ENCODE measurements at places on chromosomes 13 and 19.
A peak's percentile ranks its signal among the peaks of the same experiment; 100 is the strongest.

- DNase-seq: no peak
Measured at GRCh38 chr13:51287758-51288157, 51.7 kb upstream of the SERPINE3 start.

DNA sequence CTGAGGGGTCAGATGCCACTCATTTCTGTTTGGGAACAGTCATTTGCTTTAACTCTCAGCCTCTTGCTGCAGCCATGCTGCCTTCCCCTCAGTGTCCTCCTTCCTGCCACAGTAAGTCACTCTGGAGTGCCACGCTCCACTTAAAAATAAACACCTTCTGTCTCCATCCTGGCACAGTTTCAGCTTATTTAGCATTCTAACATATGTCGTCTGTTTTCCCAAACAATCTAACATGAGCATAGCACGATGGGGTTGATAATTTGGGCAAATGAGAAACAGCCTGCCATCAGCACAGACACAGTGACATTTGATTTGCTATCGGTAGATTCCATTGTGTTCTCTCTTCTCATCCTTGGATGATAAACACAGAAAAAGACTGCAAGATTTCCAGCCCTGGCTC lies 768.6 kb downstream of the UQCRFS1 start:
- DNase-seq: no peak

DNA sequence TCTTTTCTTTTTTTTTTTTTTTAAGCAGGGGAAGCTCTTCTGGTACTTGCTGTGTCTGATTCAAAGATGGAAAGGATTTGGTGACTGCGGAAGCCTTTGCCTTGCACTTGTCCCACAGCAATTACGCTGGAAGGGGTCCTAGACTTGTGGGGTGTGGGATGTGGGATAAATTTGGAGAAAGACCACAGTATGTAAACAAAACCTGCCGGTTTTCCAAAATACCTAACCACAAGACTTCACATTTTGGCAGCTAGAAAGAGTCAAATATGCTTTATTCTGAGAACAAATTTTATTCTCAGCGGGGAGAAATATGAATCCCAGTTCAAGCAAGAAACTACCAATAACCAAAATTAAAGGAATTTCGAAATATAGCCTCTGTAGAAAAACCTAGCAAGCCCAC lies 176.5 kb downstream of the SPRY2 start:
- no peak for DNase-seq

GRCh38 chr13:21672287-21672680 lies 1.4 kb downstream of the FGF9 start:
- DNase-seq: no peak

DNA sequence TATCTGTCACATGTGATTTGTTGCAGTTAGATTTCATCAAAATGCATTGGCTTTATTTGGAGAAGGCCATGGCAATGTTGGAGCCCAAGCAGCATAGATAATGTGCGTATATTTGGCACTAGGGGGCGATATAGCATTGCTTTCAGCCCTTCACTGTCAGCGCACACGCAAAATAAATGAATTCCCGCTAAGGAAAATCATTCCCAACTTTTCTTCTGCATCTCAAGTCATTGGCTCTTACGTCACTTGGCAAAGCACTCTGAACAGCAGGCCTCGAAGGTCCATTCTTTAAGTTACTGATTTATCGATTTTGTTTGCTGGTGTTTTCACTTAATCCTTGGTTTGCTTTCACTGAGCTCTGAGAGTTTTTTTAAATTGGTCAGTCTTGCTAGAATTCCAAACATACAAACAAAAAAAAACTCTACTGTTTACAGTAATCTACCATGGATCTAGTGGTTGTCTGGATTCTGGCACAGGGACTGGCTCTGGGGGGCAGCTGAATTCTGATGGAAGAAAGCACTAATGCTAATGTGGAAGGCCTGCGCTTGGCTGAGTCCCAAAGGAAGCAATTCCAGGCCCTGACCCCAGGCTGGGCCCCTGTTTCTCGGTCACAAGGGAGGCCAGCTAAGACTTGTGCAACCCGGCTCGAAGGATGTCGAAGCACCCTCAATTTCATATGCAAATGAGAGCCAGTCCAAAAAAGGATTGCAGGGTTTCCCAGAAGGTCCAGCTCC lies 97.7 kb upstream of the IPO5 start:
- DNase-seq: peak; percentile 61

DNA sequence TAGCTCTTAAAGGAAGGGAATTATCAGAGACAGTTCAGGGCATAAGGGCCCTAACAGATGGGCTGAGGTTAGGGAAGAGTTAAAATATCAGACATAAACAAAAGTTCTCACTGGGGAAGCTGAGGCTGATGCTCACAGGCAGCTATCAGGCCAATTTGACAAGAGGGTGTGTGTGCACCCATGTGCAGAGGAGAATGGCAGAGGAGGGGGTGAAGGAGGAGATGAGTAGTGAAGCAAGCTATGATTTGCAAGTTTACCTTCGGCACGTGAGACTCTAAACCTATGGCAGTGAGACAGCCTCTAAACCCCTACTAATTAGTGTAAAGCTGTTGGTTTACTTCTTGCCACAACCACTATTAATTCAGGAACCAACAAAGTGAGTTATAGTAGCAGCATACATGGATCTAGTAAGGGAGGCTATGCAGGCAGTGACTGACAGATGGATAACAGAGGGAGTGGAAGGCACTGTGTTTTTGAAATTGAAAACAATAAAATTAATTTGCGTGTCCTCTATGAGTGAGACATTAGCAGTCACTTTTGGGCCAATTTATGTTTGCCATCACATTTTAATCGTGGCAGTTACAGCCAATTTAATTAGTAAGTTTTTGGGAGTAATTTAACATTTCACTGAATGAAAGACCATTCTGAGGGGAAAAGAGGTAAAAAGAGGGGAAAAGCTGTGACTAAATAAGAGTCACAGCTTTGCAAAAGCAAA lies 99.6 kb upstream of the HTR2A start:
- no peak for DNase-seq

DNA sequence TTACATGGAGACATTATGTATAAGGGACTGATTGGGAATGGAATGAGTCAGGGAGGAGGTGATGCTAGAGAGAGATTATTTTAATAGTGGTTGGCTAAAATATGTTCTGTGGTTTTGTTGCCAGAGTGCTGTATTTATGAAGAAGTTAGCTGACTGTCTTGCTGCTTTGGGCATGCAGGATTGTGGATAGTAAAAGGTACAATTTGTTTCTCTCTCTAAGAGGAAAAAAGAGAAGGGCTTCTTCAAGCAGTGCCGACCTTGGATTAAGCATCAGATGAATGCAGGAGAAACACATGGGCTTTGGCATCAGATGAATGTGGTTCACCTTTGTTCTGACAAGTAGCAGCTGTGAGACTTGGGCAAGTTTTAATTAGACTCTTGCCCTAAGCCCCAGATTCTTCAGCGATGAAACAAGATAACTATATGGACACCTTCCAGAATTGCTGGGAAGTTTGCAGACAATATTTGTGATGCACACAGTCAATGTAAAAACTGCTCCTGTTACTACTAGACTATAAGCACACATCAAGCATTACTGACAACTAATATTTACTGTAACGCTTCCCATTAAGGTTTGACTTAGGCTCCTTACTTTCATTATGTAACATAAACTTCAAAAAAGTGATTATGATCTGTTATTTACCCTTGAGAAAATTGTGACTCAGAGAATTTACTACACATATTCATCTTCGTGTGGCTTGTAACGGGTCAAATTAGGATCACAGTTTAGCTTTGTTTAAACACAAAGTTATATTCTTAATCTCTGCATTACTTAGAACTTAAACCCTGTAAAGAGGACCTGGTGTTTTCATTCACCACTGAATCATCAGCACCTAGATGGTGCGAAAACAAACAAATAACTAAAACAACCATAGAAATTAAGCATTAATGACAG lies 824.0 kb downstream of the PCDH9 start:
- DNase-seq: no peak

DNA sequence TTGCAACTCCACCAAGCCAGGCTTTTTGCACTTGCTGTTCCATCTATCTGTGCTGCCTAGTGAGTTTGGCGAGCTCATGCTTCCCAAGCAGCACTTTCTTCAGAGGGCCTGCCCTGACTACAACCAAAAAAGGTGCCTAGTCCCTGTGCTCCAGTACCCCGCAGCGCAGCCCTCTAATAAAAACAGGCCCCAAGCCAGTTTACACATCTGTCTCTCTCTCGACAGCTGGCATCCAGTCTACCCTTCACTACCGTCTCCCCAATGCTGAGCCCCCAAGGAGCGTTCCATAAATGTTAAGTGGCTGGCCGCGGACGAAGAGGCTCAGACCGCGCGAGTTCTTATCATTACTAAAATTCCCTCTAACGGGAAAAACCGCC lies 512 bp downstream of the MED4 start:
- no peak for DNase-seq

DNA sequence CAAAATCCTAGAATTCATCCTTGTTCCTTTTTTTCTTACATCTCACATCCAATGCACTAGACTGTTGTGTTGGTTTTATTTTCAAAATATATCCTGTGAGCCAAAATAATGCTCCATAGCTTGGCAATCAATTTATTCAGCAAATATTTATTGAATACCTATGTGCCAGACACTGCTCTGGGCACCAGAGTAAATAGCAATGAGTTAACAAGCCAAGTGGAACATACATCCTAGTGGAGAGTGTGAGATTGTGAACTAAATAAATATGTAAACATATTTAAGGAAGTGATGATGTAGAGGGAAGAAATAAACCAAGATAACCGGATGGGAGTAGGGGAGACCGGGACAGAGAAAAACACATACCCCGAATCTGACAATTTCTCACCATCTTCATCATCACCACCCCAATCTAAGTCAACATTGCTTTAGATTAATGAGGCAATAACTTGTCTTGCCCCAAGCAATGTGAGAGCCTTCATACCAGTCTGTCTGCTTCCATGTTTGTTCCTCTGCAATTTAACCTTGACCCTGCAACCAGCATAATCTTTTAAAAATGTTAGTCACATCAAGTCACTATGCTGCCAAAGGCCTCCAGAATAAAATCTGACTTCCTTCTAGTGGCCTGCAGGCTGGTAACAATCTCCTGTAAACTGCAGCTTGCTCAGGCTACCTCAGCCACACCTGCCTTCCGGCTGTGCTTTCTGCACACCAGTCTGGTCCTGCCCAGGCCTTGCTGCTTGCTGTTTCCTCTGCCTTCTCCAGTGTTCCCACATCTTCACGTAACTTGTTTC lies 199.2 kb downstream of the DLEU7 start:
- no peak for DNase-seq

GRCh38 chr19:2312820-2313501 lies 5.0 kb upstream of the LINGO3 start:
- DNase-seq: no peak

- DNase-seq: no peak
Measured at GRCh38 chr13:45792827-45793303, 58.7 kb downstream of the SIAH3 start.

DNA sequence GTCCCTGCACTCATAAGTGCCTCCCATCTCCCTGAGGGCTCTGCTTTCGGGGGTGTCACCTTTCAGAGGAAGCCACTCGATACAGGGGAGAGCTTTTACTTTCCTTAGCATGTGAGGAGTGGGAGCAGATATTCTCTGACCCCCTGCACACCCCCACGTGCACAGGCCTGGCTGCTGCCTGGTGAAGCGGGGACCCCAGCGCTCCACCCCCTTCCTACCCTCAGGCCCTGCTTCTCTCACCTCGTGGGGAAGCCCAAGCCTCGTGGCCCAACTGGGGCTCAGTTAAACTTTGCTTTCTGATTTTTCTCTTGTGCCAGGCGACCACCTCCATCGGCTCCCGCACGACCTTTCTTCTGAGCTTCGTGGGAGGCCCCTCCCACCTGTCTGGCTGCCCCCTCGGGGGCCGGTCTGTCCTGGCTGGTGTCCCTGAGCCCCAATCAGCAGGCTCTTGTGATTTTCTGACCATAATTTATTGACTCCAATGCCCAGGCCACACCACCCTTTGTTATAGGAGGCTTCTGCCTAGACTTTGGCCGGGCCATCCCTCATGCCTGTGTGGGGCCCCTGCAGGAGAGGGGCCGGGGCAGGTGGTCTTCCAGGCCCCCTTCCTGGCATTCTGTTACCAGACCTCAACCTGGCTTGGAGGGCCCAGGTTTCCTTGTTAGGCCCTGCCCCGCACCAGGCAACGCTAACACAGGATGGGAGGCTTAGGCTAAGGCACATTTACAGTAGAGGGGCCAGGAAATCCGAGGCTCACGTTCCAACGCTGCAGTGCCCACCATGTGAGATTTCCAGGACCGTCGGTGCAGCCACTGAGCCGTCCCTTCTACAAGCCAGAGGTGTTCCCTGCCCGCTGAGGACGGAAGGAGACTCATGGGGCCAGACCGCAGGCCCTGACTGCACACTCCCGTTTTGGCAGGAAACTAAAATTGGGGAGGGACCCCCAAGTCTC lies 3.7 kb downstream of the TMED1 start:
- DNase-seq: no peak

DNA sequence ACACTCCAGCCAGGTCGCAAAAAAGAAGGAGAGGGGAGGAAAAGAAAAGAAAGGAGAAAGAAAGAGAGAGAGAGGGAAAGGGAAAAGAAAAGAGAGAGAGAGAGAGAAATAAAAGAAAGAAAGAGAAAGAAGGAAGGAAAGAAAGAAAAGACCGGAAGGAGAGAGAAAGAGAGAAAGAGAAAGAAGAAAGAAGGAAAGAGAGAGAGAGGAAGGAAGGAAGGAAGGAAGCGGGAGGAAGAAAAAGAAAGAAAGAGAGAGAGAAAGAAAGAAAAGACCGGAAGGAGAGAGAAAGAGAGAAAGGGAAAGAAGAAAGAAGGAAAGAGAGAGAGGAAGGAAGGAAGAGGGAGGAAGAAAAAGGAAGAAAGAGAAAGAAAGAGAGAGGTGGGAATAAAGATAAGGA lies 320.8 kb downstream of the SHISA2 start:
- DNase-seq: no peak

DNA sequence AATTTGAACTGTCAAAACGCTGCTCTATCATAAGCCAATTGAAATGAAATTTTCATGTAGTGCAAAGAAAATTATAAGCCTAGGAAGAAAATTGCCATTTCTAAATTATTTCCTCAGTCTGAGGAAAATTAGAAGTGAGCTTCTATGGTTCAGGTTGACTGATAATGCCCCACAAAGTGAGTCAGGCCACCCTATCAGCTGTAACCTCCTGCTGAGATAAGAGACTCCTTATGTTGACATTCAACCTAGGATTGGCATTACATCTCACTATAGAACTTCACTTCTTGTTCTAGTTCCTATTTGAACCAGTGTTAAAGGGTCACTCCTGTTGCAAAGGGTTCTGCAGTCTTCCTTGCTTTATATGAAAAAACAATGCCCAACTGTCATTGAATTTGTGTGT lies 32.6 kb upstream of the RFC3 start:
- no peak for DNase-seq

GRCh38 chr13:73998631-73999030 lies 135.6 kb downstream of the KLF12 start:
- no peak for DNase-seq

- DNase-seq: no peak
Measured at GRCh38 chr13:107531816-107532215, 683.5 kb downstream of the LIG4 start.

Measured in NCI-H187 treated with DMSO at 0.1 percent for 48 hours (cell line).